ENCODE measurements at places on chromosomes 11 and 22. TPM values are rescaled to one million over a fixed set of nuclear protein-coding genes. Genes with fewer than 3 reads are reported as not detected.

FAM180B gene
- total RNA-seq = not detected

FKBP2 gene
- total RNA-seq = 45.0 TPM

POU2AF2 gene
- total RNA-seq = not detected

HPX gene
- total RNA-seq = 0.51 TPM

OR52N4 gene
- total RNA-seq = not detected

LINC01488 gene
- total RNA-seq = not detected

C11orf65 gene
- 1.8 TPM for total RNA-seq

MTFP1 gene
- total RNA-seq = 16.0 TPM

GSTT4 gene
- not detected for total RNA-seq

TMEM45B gene
- total RNA-seq = 162 TPM
